Small intestine (tissue), 16 donors: ENCODE measurements at places on chromosomes 1 and 21. TPM values are rescaled to one million over a fixed set of nuclear protein-coding genes. Genes with fewer than 3 reads are reported as not detected.

- DNase-seq = no peak
Observed at GRCh38 chr1:177659281-177659680, 310.6 kb downstream of the SEC16B start.

DNA sequence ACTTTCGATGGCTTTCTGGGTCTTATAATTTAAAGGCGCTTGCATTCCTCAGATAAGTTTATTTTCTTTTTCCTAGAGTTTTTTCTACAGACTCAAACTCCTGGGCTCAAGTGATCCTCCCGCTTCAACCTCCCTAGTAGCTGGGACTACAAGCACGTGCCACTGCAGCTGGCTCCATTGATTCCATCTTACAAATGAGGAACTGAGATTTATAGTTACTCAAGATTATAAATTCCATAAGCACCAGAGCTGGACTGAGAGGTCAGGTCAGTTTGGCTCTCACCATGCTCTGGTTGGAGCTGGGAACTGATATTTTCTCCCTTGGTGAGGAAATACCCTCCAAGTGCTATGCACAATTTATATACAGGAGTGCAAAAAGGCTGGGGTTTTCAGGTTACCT lies 13.4 kb upstream of the PRPF38B start:
- no peak for DNase-seq

DNA sequence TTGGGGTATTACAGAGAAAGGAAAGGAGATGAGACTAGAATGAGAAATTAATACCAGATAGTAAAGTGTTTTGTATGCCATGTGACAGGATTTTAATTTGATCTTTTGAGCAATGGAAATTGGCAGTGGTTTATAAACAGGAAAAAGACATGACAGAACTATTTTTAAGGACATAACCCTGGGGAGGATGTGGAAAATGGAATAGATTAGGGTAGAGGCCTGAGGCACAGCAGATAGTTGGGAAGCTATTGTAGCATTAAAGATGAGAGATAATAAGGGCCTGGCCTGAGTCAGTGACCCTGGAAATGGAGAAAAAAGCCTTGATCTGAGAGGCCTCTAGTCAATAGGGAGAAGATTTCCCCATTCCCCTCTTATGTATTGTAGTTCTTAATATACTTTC lies 22.1 kb upstream of the KCNA3 start:
- DNase-seq = no peak

- no peak for DNase-seq
Observed at GRCh38 chr1:45879885-45880598, 76.6 kb downstream of the MAST2 start.

DNA sequence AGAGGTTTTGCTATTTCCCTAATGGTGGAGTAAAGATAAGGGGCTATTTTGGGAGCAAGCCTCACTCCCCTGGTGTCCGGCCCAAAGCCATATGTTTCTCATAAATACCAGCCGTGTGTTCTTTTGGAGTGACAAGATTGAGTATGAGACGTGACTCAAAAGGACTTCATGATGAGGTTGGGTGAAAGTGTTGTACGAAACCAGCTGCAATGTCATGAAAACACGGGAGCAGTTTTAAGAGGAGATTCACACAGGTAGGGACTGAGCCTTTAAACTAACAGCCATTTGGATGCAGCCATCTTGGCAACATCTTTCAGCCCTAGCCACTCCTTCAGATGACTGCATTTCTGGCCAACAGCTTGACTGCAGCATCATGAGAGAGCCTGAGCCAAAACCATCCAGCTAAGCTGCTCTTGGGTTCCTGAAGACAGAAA lies 532.3 kb upstream of the USP24 start:
- no peak for DNase-seq

DNA sequence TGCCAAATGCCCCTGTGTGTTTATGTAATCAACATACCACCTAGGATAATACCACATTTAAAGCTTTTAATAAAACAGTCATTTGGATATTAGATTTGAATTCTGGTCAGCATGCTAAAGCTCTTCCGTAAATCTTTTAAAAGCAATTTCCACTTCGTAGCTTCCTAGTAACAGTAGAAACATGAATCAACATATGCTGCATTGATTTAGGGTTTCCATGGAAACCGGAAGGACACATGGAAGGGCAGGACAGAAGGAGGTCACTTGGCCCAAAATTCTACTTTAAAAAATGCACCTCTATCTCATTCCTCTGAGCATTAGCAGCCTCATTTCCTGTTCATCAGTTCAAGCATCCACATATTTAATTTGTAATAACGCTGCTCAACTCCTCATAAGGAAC lies 8.1 kb downstream of the RGS8 start:
- DNase-seq = no peak

DNA sequence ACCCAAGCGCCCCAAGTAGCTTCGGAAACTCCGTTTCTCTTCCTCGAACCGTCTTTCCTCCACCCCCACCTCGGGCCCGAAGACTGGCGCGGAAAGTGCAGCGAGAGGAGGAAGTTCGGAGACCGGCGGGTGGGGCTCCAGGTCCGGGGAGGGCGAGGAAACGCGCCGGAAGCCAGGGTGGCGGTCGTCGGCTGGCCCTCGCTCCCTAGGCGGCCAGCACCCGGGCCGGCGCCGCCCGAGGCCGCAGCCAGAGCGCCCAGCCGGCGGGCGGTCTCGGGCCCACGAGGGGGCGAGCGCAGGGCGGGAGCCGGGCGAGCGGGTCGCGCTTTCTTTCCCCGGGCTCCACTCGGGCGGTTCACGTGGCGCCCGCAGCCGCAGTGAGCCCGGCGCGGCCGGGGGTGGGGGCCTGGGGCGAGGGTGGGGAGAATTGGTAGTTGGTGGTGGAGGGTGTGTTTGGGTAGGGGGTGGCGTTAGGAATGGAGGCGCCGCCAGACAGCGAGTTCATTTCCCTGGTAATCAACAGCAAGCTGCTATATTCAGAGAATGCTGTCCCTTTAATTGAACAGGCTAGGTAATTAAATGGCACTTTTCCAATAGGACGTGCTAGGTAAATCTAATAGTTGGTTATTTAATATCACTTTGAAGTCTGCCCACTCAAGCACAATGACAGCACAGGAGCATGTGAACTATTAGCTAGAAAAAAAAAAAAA lies 6.7 kb downstream of the LMO4 start:
- DNase-seq = peak; percentile 80

- DNase-seq = no peak
Observed at GRCh38 chr1:22975694-22976093, 3.0 kb upstream of the LACTBL1 start.

DNA sequence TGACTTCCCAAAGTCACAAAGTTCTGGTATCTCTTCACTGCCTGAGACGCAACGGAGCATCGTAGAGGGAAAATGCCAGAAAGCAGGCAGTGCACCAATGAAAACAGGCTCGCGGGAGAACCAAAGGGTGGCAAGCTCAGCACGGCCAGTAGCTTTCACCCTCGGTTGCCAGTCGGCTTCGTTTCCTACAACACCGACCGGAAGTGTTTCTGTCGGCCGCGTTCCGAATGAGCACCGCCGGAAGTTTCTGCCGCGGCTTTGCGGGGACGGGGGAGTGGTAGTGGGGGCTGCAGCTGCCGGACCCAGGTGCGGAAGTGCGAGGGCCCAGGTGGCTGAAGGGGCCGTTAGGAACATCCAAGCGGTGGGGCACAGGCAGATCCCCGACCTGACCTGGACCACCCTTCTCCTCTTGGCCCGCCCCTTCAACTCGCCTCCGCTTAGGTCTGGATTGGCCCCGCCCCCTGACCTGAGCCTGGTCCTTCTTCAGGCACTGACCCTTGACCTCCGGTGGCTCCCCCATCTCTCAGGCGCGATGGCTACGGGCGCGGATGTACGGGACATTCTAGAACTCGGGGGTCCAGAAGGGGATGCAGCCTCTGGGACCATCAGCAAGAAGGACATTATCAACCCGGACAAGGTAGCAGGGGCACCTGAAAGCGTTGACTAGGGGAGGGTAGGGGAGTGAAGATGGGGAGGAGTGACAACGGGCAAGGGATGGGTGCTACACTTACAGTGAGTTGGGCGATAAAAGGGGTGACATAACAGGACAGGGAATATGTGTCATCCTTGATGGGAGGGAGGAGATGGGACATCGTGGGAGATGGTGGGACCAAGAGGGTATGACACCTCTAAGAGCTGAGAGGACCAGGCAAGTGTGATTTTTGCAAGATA lies at the start of gene DMAP1:
TSS of gene DMAP1 (plus strand) at position 250 of the 891 bp plus-strand sequence. CDS start at position 533, 283 bp downstream.
- peak; percentile 86 for DNase-seq

DNA sequence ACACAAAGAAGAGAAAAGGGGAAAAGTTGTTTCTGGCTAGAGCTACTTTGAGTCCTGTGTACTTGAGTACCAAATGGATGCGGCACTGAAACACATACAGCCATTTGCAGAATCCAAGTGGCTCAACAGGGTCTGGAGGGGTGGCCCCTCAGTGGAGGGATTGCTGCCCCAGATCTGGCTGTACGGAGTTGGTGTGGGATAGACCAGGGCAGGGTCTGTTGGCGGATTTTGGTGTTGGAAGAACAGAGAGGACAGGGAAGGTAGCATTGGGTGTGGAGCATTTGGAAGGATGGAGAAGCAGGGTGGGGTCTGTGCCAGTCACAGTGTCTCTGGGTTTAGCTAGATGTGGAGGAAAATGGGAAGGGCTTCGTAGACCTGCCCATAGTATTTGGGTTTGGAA lies 220.5 kb downstream of the CAMTA1 start:
- DNase-seq = no peak

DNA sequence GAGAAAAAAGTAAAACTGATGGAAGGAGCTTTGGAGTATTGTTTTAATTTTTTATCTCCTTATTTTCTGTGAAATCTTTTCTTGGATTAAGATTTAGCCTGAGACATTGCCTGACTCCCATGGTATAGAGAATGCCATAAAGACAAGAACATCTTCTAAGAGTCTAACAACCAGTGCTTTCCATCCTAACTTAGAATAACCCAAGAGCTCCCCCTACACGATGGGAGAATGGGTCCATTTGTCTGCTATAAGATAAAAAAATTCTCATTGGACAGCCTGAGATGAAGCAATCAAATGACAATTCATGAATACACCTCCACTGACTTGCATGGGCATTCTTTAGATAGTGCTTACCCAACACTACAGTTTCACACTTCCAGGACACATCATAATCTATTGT lies 478.1 kb downstream of the TTLL7 start:
- DNase-seq = no peak

DNA sequence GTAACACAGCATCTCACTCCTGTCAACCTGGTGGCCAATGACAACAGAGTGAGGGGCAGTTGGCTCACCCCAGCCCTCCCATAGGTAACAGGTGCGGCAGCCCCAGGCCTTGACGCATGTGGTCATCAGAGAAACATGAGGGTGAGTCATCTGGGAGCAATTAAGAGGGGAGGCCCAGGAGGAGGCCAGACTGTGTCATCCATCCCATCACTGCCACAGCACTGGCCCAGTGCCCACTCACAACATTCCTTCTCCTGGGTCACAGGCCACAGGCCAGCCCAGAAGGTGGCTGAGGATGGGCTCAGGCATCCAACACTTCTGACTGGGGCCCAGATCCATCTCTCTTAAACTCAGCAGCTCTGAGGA lies 17.1 kb downstream of the TEX35 start:
- DNase-seq = peak; percentile 78

DNA sequence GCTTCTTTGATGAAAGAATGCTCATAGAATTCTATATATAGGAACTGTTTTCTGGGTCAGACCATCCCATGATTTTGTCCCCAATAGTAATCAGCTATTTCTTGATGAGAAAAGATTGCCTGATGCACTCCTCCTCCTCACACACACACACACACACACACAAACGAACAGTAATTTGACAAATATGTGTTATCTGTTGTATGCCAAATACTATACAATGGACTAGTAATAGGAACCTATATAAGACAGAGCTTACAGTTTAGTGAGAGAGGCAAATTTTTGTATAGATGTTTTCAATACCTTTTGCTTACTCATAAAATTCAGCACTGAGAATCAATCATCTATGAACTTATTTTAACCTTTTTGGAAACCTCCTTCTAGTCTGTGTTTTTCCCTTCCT lies 76.8 kb downstream of the PLA2G4A start:
- DNase-seq = no peak

- DNase-seq = no peak
Observed at GRCh38 chr1:234779160-234779538, 169.2 kb upstream of the IRF2BP2 start.

The HRNR gene
- polyA plus RNA-seq = under 0.01 TPM

The LCE2A gene
- not detected for polyA plus RNA-seq

The GUCA2B gene
- 14.4 TPM for polyA plus RNA-seq

The FCRL4 gene
- not detected for polyA plus RNA-seq

The CYP4B1 gene
- polyA plus RNA-seq = 2.0 TPM

The TTC22 gene
- 27.7 TPM for polyA plus RNA-seq

The AK5 gene
- 0.61 TPM for polyA plus RNA-seq

The FABP3 gene
- 16.4 TPM for polyA plus RNA-seq

The NR0B2 gene
- 443 TPM for polyA plus RNA-seq
